Activated B cell treated with CpG ODN at 0.5 μM for 24 hours (primary cell): ENCODE measurements at places on chromosomes 4 and X. TPM values are rescaled to one million over a fixed set of nuclear protein-coding genes. Genes with fewer than 3 reads are reported as not detected.

DNA sequence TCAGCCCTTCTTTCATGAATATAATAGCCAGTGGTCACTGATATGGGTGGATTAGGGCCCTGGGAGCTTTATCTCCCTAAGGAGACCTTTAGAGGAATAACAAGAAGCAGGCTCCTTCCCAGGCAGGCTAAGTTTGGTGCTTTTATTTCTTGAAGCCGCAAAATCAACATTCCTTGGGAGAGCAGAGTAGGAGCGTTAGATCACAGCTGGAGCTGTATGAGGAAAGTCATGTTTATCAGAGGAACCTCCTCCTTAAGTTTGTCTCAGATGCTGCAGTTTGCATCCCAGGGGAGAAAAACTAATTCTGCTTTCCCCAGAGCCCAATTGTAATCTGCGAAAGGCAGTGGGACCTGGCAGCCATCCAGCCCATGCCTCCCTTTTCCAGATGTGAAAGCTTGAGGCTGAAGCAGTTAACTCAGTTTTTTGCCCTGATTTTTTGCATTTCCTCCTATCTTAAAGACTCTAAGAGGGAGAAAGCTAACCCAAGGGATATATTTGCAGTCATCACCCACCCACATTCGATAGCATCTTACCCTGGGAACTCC is 186.0 kb upstream of the FRMPD4 start:
- peaks cover 8% of the 10 kb centered on the region for H3K27me3 ChIP-seq
- DNase-seq = no peak
- H3K27ac ChIP-seq = no peak overlapping the region
- H3K36me3 ChIP-seq = no peaks in the 10 kb centered on the region
- no peaks in the 10 kb centered on the region for H3K4me1 ChIP-seq

GRCh38 chr4:162131256-162131655 is 32.5 kb downstream of the FSTL5 start:
- H3K4me3 ChIP-seq = no peak overlapping the region
- no peaks in the 10 kb centered on the region for H3K36me3 ChIP-seq
- H3K27me3 ChIP-seq = no peaks in the 10 kb centered on the region

The NKAP gene
- total RNA-seq = 11.6 and 11.9 TPM in 2 replicates

The DGAT2L6 gene
- total RNA-seq = not detected in 2 replicates

DNA sequence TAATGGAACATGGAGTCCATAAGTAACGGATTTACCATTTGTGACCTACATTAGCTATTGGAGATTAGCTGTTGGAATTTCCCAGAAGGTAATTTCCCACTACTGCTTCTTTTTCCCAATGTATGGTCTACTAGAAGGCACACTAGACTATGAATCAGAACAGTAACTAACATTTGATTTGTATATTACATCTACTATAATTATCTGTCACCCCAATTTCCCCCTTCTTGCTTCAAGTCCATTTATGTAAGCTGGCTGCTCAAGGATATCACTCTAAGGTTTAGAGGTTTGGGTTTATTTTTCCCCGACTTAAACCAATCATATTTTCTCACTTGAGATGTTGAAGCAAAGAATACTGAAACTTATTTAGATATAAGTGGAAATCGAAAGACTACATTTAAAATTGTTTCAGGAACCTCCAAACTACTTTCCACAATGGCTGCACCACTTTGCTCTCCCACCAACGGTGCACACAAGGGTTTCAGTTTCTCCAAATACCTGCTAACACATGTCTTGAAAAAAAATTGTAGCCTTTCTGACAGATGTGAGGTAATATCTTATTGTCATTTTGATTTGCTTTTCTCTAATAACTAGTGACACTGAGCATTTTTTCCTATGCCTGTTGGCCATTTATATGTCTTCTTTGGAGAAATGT is 33.3 kb upstream of the H2AZ1 start:
- DNase-seq = no peak
- peaks cover 11% of the 10 kb centered on the region for H3K27me3 ChIP-seq
- H3K4me3 ChIP-seq = no peak overlapping the region
- no peaks in the 10 kb centered on the region for H3K36me3 ChIP-seq
- H3K4me1 ChIP-seq = no peaks in the 10 kb centered on the region

The ADGRG2 gene
- not detected in 2 replicates for total RNA-seq

DNA sequence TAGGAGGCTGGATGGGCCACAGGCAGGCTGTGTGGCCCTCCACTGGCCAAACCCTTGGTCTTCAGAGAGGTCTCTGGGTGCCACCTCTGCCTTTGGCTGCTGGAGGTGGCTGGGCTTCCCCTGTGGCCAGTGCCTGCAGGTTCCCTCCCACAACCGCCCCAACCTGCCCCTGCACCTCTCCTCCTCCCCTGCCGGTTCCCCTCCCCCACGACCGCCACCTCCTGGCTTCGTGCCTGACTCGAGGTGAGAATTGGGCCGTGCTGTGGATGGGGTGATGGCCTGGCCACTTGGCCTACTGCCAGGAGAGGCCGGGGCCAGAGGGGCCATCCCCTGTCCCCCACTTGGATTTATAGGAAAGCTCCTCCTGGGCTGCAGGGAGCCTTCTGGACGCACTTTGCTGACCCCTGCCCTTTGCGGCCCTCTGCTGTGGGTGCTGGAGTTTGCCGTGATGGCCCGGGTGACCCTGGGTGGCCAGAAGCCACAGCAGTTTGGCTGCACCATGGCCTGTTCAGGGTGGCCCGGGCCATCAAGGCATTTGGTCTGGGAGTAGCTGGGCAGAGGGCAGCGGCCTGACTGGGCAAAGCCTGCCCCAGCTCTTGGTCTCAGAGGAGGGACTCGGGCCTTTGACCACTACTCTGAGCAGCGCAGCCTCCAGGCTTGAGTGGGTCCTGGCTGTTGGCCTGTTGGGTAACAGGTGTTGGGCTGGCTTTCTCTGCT is 3.8 kb downstream of the NAT8L start:
- H3K27me3 ChIP-seq = peaks cover 3% of the 10 kb centered on the region
- H3K4me1 ChIP-seq = no peaks in the 10 kb centered on the region
- no peak overlapping the region for H3K27ac ChIP-seq
- no peak overlapping the region for H3K4me3 ChIP-seq
- no peak for DNase-seq
- H3K36me3 ChIP-seq = no peaks in the 10 kb centered on the region

DNA sequence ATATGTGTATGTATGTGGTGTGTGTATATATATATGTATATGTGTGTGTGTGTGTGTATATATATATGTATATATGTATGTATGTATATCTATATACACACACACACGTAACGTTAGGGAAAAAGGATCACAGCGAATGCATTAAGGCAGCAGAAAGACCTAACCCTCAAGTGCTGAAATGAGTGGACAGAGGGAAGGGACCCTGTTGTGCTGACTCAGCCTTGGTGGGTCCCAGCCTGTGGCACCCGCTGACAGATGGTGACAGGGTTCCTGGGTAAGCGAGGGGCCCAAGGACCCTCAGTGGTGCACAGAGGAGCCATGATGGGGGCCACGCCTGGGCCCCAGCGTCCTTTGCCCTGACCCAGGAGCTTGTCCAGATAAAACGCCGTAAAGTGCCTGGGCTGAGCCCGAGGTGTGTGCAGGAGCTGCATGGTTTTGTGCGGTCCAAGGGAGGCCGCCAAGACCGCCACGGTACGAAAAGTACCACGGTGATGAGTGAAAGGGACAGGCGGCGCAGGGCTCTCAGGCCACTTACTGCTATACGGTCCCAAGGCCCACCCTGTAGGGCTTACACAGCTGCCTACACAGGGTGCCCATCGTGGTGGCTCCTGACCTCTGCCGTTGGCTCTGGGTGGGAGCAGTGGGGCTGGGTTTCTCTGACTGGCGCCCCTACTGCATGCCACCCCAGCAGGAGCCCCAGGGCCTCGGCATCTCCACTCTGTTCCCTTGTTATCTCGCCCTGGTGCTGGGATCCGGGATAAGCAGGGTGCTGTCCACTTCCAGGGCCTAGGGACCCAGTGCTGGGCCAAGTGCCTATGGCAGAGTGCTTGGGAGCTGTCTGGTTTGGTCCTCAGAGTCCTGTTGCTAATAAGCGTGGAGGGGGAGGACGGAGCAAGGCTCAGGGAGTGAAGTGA is 10.0 kb downstream of the SH3BP2 start:
- no peak overlapping the region for H3K4me3 ChIP-seq
- no peak overlapping the region for H3K27ac ChIP-seq
- no peaks in the 10 kb centered on the region for H3K36me3 ChIP-seq

- peaks cover 65% of the 10 kb centered on the region for H3K4me1 ChIP-seq
- peak overlapping the region; percentile 64 for H3K27ac ChIP-seq
- DNase-seq = no peak
- H3K36me3 ChIP-seq = no peaks in the 10 kb centered on the region
These were observed 30.9 kb downstream of the FAM9C start for GRCh38 chrX:13013363-13014110.

- H3K27ac ChIP-seq = no peak overlapping the region
- no peaks in the 10 kb centered on the region for H3K4me1 ChIP-seq
- H3K36me3 ChIP-seq = no peaks in the 10 kb centered on the region
- DNase-seq = no peak
- no peaks in the 10 kb centered on the region for H3K27me3 ChIP-seq
These were observed 691.5 kb downstream of the CENPC start for GRCh38 chr4:66853845-66854244.

The SSX3 gene
- total RNA-seq = not detected in 2 replicates

DNA sequence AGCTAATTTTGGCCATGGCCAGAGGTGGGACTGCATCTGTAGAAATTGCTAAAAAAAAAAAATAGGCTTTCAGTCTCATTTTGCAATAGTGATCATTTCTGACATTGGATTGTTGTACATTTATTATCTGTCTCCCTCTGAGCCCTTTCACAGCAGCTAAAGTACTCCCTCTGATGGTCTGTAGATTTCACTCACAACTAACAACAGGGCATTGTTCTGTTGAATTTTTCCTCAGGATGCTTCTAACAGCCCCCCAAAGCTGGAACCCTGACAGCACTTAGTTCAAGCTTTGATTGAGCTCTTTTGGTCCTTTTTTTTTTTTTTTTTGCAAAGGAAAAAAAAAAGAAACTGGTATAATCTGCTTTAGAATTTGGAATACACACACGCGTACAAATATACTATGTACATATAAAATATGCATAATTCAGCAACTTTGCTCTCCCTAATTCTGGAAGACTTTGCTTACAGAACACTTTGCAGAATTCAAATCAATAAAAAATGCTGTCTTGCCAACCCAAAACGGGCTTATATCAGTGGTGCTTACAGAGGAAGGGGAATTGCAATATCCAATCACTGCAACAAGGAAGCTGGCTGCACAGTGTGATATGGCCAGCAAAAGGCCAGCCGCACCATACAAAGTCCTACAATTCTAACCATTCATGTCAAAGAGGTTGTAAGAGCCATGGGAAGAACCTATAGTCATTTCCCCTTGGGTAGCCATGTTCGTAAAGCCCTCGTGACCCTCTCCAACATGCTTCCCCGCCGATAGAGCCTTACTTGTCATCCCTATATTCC is 406.4 kb downstream of the SMARCA1 start:
- H3K27ac ChIP-seq = no peak overlapping the region
- H3K27me3 ChIP-seq = no peaks in the 10 kb centered on the region
- no peaks in the 10 kb centered on the region for H3K36me3 ChIP-seq
- no peak for DNase-seq
- H3K4me1 ChIP-seq = no peaks in the 10 kb centered on the region
- no peak overlapping the region for H3K4me3 ChIP-seq

- DNase-seq = no peak
- H3K27me3 ChIP-seq = no peaks in the 10 kb centered on the region
- no peaks in the 10 kb centered on the region for H3K4me1 ChIP-seq
- H3K36me3 ChIP-seq = no peaks in the 10 kb centered on the region
These were observed 1742.8 kb downstream of the PCDH7 start for GRCh38 chr4:32462944-32463343.

GRCh38 chr4:110532901-110533589 is 57.1 kb downstream of the ENPEP start:
- no peak overlapping the region for H3K4me3 ChIP-seq
- H3K27ac ChIP-seq = no peak overlapping the region
- H3K4me1 ChIP-seq = no peaks in the 10 kb centered on the region

DNA sequence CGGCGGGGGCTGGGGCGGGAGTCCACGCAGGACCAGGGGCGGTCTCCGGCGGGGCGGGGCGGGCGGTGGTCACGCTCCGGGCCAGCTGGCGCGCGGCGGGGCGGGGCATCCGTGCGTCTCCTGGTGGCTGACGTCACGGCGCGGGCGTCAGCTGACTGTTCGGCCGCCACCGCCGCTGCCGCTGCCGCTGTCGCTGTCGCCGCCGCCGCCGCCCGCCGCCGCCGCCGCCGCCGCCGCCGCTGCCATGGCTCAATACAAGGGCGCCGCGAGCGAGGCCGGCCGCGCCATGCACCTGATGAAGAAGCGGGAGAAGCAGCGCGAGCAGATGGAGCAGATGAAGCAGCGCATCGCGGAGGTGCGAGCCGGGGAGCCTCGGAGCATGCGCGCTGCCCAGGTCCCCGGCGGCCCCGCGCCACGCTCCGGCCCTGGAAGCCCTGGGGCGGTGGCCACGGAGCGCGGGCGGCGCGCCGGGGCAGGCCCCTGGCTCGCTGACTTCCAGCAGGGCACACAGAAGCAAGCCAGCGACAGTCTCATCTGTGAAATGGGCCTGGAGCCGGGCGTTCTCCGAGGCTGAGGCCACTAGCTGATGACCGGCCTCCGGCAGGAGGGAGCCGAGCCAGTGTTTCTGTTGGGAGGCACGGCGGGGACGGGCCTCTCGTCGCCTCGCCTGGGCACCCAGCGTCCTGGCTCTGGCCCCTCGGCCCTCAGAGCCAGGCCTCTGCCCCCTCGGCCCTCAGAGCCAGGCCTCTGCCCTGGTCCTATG is at the start of gene FAM50A:
Gene FAM50A, plus strand, starts transcription at position 150 of the 763 bp plus-strand sequence. Its CDS starts 95 bp downstream, at position 245.
- H3K4me3 ChIP-seq = peak within 1 kb of the TSS; percentile 77
- DNase-seq = peak; percentile 75
- peaks cover 34% of the 10 kb centered on the region for H3K36me3 ChIP-seq
- no peaks in the 10 kb centered on the region for H3K27me3 ChIP-seq
- peak within 1 kb of the TSS; percentile 66 for H3K27ac ChIP-seq

DNA sequence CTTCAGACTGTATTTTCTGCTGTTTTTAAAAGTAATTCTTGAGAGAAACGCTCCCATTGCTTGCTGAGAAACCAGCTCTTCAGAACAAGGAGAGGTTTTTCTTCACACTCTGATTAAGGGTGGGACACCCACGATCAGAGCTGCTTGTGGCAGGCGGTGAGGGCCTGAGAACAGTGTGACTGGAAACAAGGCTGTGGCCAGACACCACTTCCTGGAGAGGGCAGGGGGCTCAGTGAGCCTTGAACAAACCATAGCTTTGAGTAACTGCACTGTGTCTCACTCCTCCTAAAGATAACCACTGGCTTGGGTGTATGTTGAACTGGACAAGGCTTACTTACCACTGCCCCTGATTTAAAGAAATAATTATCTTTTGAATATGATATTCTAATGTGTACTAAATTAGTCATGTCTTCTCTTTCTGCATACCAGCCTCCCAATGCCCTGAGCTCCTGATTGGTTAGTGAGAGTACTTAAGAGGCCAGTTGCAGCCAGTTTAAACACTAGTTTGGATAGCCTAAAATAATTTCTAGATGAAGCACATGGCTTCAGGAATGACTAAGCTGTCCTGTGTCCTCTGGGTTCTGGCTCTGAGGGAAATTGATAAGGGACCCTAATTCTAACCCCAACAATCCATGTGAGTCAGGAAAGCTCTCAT is 3.7 kb upstream of the GPR82 start:
- H3K36me3 ChIP-seq = peaks cover 6% of the 10 kb centered on the region
- peak; percentile 16 for DNase-seq
- H3K27ac ChIP-seq = no peak overlapping the region
- no peak overlapping the region for H3K4me3 ChIP-seq

GRCh38 chrX:52118262-52118661 is 49.3 kb upstream of the MAGED4B start:
- H3K36me3 ChIP-seq = no peaks in the 10 kb centered on the region
- H3K27ac ChIP-seq = no peak overlapping the region
- DNase-seq = no peak
- H3K27me3 ChIP-seq = peaks cover 6% of the 10 kb centered on the region
